ENCODE measurements at places on chromosomes 16 and 17.

- no peak for DNase-seq
Measured at GRCh38 chr17:507441-507840, 154.8 kb upstream of the RPH3AL start.

GRCh38 chr16:68696514-68696913, 40.6 kb upstream of the CDH1 start:
- DNase-seq, result no peak

GRCh38 chr16:1333854-1334700, 632 bp downstream of the BAIAP3 start:
- DNase-seq, result no peak

GRCh38 chr17:46995841-46996571, 17.0 kb upstream of the RPRML start:
- peak; percentile 7 for DNase-seq

DNA sequence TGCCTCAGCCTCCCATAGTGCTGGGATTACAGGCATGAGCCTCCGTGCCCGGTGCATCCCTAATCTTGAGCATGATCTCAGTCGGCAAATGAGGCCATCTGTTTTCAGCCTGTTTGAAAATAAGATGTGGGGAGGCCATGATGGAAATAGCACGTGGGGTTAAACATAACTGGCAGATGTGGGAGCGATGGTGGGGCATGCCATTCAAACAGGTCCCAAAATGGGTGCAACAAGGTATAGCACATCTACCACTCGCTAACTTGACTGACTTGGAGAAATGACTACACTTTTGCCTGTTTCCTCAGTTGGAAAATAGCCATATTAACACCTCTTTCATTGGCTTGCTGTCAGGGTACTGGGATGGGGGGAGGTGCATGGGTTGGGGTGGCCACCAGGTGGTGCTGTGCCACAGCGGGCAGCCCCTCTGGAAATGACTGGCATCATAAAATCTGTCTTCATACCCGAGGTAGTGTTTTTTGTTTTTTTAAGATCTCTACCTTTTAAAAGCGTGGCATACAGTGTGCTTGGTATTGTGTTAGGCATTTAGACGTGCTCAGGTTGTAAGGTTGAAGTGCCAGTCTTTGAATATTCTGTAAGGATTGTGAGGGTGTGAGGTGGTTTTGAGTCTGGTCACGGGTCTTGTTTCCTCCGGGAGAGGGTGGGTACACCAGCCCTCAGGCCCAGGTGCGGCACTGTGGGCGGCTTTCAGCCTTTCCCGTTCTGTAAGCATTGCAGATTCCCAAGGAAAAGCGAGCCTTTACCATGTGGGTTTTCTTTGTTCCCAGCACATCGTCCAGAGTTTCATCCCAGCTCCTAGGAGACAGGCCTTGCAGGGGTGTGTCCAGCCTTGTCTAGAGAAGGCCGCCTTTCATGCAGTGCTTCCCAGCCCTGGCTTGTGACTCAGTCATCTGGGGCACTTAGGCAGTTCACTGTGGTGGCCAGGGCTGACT, 2.9 kb upstream of the TTYH2 start:
- no peak for DNase-seq

- no peak for DNase-seq
Measured at GRCh38 chr17:17190188-17190587, 15.9 kb downstream of the PLD6 start.

GRCh38 chr16:68073902-68074760, 11.0 kb upstream of the NFATC3 start:
- no peak for DNase-seq

GRCh38 chr16:29114574-29114973, 129.7 kb downstream of the LAT start:
- DNase-seq, result no peak

Data from GM04503 (cell line).